ENCODE measurements at places on chromosomes 16 and 17.

DNA sequence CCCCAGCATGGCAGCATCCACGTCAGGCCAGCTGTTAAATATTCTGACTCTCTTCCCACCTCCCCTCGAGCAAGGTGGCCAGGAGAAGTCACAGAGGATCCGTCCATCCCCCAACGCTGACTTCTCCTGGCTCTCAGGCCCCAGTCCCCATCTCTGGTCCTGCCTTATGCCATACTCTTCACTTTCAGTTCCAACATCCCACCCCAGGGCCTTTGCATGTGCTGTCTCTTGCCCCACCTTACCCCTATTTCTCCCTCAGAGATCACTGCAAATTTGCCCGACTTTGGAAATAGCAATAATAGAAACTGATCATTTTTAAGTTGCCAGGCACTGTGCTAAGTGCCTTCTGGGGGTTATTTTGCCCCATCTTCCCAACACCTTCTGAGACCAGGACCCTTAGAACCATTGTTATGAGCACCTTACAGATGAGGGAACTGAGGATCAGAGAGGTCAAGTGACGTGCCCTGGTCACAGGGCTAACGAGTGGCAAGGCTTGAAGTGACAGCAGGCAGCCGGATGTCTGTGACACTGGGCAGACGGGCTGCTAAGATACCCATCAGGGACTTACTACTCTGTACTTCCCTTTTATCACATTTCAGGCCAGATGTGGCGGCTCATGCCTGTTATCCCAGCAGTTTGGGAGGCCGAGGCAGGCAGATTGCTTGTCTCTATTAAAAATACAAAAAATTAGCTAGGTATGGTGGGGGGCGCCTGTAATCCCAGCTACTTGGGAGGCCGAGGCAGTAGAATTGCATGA lies 17.7 kb downstream of the HID1 start:
- DNase-seq, result no peak

- no peak for DNase-seq
Measured at GRCh38 chr17:10702574-10702973, 5.2 kb downstream of the ADPRM start.

GRCh38 chr16:16960785-16961184 lies 510.0 kb downstream of the XYLT1 start:
- DNase-seq, result no peak

- DNase-seq, result no peak
Measured at GRCh38 chr16:75102595-75102994, 14.0 kb downstream of the LDHD start.

DNA sequence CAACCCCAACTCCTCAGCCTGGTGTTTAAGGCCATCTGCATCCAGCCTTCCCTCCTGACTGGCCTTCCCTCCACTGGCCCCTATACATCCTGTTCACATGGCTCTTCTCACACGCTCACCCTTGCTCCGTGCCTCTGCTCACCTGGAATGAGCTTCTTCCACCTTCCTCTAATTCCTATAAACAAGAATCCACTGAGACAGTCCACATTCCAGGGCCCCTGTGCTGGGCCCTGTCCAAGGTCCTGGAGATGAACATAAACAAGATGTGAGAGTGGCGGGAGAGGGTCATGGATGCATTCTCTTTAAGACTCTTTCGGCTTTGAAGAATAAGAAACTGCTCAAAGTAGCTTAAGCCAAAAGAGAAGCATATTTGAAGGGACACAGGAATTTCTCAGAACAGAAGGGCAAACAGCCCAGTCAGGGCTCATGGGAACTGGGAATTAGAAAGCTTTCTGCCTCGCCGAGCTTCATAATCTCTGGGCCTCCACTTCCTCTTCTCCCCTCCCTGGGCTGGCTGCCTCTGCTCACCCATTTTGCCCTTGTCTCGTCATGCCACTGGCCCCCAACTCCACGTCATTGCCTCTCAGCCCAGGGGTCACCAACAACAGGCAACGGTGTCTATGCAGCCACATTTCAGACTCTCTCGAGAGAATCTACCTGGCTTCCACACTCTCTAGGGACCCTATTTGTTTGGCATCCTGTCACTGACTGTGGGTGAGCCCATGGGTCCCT lies 13.5 kb downstream of the SPPL2C start:
- DNase-seq, result no peak

DNA sequence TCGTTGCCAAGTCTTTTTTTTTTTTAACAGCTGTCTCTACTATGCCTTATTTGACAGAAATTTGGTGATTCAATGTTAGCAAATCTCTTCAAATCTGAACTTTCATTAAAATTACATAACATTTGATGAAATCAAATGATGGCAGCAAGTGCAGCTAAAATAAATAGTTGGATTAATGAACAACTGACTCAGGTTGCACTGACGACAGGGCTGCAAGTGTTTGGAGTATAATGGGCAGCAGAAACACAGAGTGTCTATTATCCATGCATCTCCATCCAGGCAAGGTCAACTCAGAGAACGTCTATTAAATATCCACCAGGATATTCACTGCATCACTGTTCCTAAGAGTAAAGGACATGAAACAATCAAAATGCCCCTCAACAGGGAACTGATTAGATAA lies 109.8 kb downstream of the SLC39A11 start:
- DNase-seq, result no peak

- DNase-seq, result no peak
Measured at GRCh38 chr17:69061721-69062556, 1.2 kb upstream of the ABCA9 start.

GRCh38 chr17:74749279-74750038 lies 1.0 kb downstream of the NHERF1 start:
- DNase-seq, result no peak

GRCh38 chr17:33198954-33199353 lies 94.1 kb downstream of the ASIC2 start:
- no peak for DNase-seq

GRCh38 chr17:17467016-17467415 lies 9.8 kb upstream of the MED9 start:
- peak; percentile 32 for DNase-seq

DNA sequence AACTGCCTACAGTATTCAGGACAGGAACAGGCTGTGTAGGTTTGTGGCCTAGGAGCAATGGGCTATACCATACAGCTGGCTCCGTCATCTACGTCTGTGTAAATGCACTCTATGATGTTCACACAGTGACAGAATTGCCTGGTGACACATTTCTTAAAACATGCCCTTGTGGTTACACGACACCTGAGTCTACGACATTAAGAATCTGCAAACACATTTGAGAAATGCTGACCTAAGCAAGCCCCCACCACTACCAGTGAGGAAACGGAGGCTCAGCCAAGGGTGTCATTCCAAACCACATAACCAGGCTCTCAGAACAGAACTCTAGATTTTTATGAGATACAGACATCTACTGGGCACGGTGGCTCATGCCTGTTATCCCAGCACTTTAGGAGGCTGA lies 23.5 kb downstream of the USP36 start:
- DNase-seq, result no peak
